Osteoblast (primary cell): ENCODE measurements at places on chromosomes 12 and 14. TPM values are rescaled to one million over a fixed set of nuclear protein-coding genes. Genes with fewer than 3 reads are reported as not detected.

DNA sequence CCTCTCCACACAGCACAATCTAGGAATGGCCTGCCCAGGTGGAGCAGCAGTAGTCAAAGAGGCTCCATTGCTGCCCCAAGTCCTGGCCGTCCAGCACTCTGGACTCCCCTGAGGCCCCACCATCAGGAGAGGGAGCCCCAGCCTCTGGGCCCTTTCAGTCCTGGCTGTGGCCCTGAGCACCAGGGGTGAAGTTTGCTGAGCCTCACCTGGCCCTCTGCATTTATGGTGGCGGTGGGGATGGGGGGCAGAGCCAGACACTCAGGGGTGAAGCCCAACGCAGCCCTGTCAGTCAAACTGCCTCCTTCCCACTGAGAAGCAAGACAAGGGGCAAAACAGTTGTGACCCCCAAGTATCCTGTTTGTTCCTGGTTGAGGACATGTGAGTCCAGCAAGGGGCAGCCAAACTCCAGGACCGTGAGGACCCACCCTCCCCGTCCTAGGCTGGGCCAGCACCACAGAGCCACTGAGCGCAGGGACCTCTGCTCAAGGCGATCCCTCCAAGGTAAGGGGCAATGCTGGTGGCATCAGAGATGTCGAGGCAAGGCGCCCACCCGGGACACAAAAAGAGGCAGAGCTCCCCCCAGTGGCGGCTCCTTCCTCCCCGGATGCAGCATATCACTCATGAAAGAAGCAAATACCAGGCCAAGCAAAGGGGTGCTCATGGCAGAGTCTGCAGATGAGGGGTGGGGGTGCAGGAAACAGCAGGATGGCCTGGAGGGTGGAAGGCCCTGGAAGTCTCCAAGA, 4.8 kb upstream of the AMN start:
- no peak overlapping the region for H3K4me3 ChIP-seq
- H3K27ac ChIP-seq = no peak overlapping the region
- H3K27me3 ChIP-seq = peaks cover 9% of the 10 kb centered on the region
- no peaks in the 10 kb centered on the region for H3K36me3 ChIP-seq
- no peaks in the 10 kb centered on the region for H3K4me1 ChIP-seq

DNA sequence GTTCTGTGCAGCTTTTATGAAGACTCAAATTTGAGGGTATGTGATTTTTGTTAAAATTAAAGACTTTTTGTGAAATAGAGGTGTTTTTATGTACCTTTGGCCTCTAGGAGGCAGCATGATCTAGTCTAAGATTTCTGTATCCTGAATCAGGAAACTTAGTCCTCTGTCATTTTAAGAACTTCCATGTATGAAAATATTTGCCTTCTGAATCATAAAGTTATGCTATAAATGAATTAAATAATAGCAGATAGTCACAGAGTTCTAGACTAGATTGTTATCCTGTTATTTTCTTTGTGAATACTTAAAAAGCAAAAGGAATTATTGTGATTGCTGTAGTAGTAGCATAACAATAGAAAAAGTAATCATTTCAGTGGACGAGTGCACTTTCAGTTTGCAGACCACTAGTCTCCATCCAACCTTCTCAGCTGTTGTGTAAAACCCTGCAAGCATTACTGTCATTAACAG, 56.3 kb downstream of the FGD4 start:
- H3K27ac ChIP-seq = peak overlapping the region; percentile 24
- no peaks in the 10 kb centered on the region for H3K27me3 ChIP-seq
- peak; percentile 88 for DNase-seq
- H3K4me1 ChIP-seq = peaks cover 26% of the 10 kb centered on the region
- H3K36me3 ChIP-seq = no peaks in the 10 kb centered on the region

NOPCHAP1 gene
- 4.3 and 4.4 TPM in 2 replicates for total RNA-seq

TMED8 gene
- total RNA-seq = 13.0 and 13.8 TPM in 2 replicates

DNA sequence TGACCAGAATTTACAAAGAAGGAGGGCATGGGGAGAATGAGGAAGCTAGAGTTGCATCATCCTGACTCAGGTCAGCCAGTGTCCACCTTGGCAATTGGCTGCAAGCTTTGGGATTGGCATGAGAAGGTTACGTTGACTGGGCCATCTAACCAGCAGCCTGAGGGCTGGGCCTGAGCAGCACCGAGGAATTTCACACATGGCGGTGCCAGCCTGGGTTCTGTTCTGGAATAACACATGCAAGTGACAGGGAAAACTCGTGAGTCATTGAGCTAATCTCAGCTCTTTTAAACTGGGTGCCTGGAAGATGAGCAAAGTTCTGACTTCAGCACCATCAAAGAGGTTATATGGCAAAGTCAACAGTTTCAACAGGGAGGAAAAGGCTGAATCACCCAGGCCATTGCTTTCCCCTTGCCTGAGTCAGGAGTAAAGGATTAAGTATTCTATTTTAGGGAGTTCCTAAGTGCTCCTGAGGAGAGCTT, 543.2 kb upstream of the TBX3 start:
- DNase-seq = peak; percentile 88
- peak overlapping the region; percentile 37 for H3K27ac ChIP-seq
- H3K27me3 ChIP-seq = no peaks in the 10 kb centered on the region

GRCh38 chr12:93530358-93530757, 42.1 kb upstream of the SOCS2 start:
- H3K4me3 ChIP-seq = no peak overlapping the region
- H3K4me1 ChIP-seq = peaks cover 10% of the 10 kb centered on the region
- H3K27me3 ChIP-seq = no peaks in the 10 kb centered on the region
- DNase-seq = no peak
- H3K36me3 ChIP-seq = no peaks in the 10 kb centered on the region
- H3K27ac ChIP-seq = no peak overlapping the region

- no peaks in the 10 kb centered on the region for H3K27me3 ChIP-seq
- H3K4me1 ChIP-seq = peaks cover 65% of the 10 kb centered on the region
- peak overlapping the region; percentile 97 for H3K27ac ChIP-seq
- no peaks in the 10 kb centered on the region for H3K36me3 ChIP-seq
- H3K4me3 ChIP-seq = peak overlapping the region; percentile 14
- peak; percentile 60 for DNase-seq
These were observed 16.0 kb downstream of the FNTB start for GRCh38 chr14:65002586-65003210.

DNA sequence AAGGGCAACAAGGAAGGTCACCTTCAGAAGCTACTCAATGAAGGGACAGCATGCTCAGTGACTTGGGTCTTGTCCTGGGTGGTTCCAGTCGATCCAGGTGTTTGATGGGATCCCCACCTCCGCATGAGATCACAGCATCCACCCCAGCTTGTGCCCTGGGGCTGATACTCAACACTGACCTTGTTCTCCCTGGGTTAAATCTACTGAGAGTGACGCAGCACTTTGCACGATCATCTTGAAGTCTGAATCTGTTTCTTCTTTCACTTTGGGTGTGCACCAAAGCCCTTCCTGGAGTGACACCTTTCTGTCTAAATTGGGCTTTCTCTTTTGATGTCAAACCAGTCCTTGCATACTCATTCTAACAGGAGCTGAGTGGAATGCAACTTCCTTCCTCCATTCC, 13.8 kb downstream of the NOS1 start:
- no peaks in the 10 kb centered on the region for H3K36me3 ChIP-seq
- H3K27ac ChIP-seq = no peak overlapping the region
- H3K27me3 ChIP-seq = no peaks in the 10 kb centered on the region
- H3K4me1 ChIP-seq = no peaks in the 10 kb centered on the region
- no peak for DNase-seq

PRR4 gene
- total RNA-seq = 2.7 and 2.9 TPM in 2 replicates

DNA sequence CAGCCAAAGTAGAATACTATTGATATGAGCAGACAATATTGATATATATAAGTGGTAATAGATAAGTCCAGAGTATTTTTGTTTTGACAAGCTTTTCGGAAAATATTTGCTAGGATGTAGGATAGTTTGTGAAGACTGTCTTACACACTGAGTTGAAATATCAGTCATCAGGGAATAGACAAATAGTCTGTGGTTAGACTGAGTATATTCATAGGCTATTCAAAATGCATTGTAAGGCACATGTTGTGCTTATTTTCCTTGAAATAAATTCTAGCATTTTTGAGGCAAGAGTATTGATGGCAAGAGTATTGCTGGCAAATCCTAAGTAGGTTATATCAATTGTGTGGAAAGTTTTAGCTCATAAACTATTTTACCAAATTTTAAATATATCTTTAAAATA, 201.1 kb downstream of the LRIG3 start:
- H3K27ac ChIP-seq = no peak overlapping the region
- no peaks in the 10 kb centered on the region for H3K36me3 ChIP-seq

TAS2R19 gene
- total RNA-seq = 5.0 and 7.6 TPM in 2 replicates

GRCh38 chr12:9378430-9378835, 170.2 kb upstream of the PZP start:
- no peak overlapping the region for H3K27ac ChIP-seq
- H3K4me3 ChIP-seq = no peak overlapping the region
- no peaks in the 10 kb centered on the region for H3K36me3 ChIP-seq
- no peaks in the 10 kb centered on the region for H3K27me3 ChIP-seq
- no peak for DNase-seq

GRCh38 chr12:105067511-105068031, 16.7 kb downstream of the ALDH1L2 start:
- no peak overlapping the region for H3K4me3 ChIP-seq
- no peak overlapping the region for H3K27ac ChIP-seq
- peaks cover 62% of the 10 kb centered on the region for H3K36me3 ChIP-seq
- no peaks in the 10 kb centered on the region for H3K27me3 ChIP-seq
- DNase-seq = peak; percentile 62
- peaks cover 9% of the 10 kb centered on the region for H3K4me1 ChIP-seq

DAO gene
- total RNA-seq = not detected in 2 replicates

GRCh38 chr12:52585946-52586345, 12.3 kb upstream of the KRT74 start:
- no peak overlapping the region for H3K4me3 ChIP-seq
- H3K27me3 ChIP-seq = peaks cover 14% of the 10 kb centered on the region
- H3K27ac ChIP-seq = no peak overlapping the region
- no peaks in the 10 kb centered on the region for H3K36me3 ChIP-seq
- DNase-seq = no peak

DNA sequence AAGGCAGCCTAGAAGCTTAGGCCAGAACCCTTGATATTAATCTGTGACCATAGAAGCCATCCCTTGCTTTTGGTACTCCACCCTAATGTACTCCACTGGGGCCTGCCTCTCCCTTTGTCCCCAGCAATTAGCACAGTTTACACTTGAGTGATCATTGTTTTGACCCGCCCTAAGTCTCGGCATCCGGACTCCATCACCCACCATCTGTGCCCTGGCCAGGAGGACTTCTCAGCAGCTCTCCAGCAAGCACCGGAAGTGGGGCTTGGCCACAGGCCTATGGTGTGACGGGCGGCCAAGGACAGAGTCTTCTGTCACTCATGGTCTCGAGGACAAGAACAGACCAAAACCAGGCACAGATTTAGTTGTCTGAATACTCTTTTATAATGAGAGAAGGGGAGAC, 126.5 kb upstream of the NTF3 start:
- no peaks in the 10 kb centered on the region for H3K27me3 ChIP-seq
- no peaks in the 10 kb centered on the region for H3K4me1 ChIP-seq
- DNase-seq = no peak
- no peak overlapping the region for H3K27ac ChIP-seq

- peaks cover 25% of the 10 kb centered on the region for H3K27me3 ChIP-seq
- peaks cover 3% of the 10 kb centered on the region for H3K4me1 ChIP-seq
- no peak overlapping the region for H3K4me3 ChIP-seq
- DNase-seq = no peak
These were observed 31.5 kb upstream of the SYNDIG1L start for GRCh38 chr14:74457565-74457895.

DNA sequence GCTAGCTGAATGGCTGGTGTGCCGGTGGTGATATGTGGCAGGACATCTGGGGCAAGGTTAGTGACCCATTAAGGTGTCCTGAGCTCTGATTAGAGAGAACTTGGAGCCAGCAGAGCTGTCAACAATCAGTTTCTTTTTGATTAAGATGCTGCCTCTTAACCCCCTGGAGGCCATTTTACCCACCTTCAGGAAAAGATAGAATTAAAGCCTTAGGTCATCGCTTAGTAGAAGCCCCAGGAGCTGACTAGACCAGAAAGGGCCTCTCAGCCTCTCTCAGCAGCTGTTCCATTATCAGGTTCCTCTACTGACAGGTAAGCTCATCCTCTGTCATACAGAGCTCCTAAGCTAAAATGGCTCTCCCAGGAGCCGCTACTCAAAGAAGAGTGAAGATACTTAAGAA, 339.0 kb downstream of the FUT8 start:
- H3K27me3 ChIP-seq = no peaks in the 10 kb centered on the region
- no peak overlapping the region for H3K27ac ChIP-seq
- no peak overlapping the region for H3K4me3 ChIP-seq
- H3K36me3 ChIP-seq = no peaks in the 10 kb centered on the region

PROX2 gene
- total RNA-seq = not detected in 2 replicates

TCL1B gene
- not detected in 2 replicates for total RNA-seq

DNA sequence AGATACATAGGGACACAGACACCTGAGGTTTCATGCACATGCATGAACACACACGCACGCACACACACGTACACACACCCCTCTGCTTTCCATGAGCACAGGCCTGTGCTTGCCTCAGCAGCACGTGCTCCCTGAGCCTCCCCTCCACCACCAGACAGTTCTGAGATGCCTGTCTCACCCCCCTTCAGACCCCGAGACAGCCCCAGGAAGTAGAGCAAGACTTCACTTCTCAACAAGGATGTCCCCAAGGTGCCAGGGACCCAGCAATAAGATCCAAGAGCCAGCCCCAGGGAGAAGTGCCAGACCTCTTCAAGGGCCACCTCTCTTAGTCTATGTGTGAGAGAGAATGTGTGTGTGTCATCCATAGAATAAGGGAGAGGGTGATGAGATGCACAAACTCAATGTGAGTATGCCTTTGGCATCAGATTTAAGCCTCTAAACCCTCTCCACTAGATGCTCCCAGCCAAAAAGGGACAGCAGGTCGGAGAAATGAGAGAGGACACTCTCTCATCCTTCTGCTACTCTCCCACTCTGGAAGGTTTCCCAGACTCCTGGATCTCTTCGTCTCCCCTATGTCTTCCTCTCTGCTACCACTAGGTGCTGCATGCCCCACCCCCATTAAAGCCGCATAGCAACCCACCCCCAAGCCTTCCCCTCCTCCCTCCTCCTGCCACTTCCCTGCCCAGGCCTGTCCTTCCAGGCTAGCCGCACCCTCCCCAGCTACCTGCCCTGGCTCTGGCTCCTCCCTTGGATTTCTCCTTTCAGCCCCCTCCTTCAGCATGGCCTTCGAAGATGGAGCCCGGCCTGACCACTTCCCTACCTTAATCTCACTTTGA, 7.7 kb downstream of the RARG start:
- peak overlapping the region; percentile 17 for H3K27ac ChIP-seq
- H3K27me3 ChIP-seq = no peaks in the 10 kb centered on the region
- H3K4me3 ChIP-seq = no peak overlapping the region
- H3K36me3 ChIP-seq = no peaks in the 10 kb centered on the region
- H3K4me1 ChIP-seq = peaks cover 43% of the 10 kb centered on the region

DNA sequence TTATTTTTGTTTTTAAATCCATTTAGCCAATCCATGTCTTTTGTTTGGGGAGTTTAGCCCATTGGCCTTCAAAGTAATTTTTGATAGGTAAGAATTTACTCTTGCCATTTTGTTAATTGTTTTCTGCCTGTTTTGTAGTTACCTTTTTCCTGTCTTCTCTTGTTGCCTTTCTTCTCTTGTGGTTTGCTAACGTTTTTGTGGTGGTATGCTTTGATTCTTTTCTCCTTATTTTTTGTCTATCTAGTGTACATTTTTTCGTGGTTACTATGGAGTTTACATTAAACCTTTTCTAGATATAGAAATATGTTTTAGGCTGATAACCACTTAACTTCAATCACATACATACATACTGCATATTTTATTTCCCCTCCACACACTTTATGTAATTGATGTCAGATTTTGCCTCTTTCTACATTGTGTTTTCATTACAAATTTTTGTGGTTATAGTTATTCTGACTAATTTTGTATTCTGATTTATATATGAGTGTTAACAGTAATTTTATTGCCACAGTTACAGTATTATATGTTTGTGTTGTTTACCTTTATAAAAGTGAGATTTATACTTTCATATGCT, 19.2 kb upstream of the PPP1R12A start:
- H3K4me3 ChIP-seq = no peak overlapping the region
- no peak for DNase-seq
- no peak overlapping the region for H3K27ac ChIP-seq
